ENCODE measurements at places on chromosomes 3 and 15.

DNA sequence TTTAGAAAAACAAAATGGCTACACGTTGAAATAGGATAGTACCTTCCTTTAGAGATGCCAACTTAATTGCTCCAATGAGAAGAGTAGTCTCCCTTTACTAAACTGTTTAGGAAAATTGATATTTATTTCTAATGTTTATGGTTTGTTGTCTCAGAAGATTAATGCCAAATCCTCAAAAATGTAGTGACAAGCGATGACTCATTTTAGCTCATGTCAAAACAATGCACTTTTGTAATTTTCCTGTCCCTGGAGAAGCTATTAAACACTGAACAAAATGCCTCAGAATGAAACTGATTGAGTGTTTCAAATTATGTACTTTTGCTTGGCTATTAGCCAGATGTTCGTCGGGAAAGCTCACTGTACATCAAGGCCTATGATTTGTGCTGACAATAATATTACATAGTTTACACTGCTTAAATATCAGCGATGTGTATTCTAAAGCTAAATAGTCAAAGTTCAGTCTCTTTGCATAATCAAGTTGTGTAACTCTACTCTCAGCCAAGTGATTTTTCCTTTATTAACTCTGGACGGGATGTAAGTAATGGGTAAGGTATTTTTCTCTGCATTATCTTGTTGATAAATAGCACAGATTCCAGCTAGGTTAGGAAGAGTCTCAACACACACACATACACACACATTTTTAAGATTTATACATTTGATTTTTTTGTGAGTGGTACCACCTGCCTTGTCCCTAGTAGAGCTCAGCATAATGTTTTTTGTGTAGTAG is 83.7 kb downstream of the CMSS1 start:
- DNase-seq: peak; percentile 43

DNA sequence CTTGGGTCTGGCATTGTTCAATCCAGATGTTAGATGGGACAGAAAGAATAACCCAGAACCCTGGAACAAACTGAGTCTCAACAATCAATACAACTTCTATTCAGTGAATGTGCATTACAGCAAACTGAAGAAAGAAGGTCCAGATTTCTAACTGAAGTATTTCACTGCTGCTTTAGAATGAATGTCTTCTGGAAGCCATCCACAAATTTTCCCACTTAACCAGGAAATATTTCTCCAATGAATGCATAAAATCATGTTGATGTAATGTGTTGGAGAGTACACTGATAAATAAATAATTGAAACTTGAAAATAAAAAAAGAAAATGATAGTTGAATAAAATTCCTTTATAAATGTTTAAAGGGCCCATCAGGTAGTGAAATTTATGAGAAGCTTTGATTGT is 658.6 kb downstream of the ZBBX start:
- no peak for DNase-seq

DNA sequence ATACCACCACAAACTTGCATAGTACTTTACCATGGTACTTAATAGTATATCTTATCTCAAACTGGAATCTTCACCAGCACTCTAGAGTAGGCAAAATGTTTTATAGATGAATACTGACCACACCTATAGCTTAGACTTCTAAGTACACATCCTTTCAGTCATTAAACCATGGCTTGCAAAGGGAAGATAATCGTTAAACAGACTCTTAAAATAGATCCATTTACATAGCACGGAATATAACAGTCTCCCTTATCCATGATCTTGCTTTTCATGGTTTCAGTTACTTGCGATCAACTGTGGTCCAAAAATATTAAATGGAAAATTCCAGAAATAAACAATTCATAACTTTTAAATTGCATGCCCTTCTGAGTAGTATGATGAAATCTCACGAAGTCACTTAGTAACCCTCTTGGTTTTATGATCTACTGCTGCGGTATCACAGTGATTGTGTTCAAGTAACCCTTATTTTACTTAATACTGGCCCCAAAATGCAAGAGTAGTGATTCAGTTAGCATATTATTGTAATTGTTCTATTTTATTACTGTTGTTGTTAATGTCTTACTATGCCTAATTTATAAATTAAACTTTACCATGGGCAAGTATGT is 111.4 kb downstream of the HERC1 start:
- no peak for DNase-seq

DNA sequence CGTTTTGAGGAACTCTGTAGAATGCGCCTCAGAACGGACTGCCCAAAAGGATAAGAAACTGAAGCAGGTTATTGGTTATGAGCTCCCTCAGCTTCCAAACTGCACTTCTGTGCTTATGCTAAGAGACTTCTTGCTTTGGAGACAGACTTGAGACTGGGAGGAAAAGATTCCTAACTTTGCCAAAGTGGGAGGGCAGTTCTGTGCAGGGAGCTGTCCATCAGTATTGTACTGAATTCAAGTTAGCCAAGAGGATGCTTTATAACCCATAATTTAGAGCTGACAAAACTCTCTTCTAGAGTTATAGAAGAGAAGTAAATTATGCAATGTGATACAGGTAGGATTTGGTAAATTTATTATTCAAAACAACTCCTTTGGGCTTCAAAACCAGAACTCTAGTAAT is 519.8 kb upstream of the GBE1 start:
- no peak for DNase-seq

GRCh38 chr3:170634663-170635384 is 48.9 kb upstream of the SLC7A14 start:
- DNase-seq: no peak

DNA sequence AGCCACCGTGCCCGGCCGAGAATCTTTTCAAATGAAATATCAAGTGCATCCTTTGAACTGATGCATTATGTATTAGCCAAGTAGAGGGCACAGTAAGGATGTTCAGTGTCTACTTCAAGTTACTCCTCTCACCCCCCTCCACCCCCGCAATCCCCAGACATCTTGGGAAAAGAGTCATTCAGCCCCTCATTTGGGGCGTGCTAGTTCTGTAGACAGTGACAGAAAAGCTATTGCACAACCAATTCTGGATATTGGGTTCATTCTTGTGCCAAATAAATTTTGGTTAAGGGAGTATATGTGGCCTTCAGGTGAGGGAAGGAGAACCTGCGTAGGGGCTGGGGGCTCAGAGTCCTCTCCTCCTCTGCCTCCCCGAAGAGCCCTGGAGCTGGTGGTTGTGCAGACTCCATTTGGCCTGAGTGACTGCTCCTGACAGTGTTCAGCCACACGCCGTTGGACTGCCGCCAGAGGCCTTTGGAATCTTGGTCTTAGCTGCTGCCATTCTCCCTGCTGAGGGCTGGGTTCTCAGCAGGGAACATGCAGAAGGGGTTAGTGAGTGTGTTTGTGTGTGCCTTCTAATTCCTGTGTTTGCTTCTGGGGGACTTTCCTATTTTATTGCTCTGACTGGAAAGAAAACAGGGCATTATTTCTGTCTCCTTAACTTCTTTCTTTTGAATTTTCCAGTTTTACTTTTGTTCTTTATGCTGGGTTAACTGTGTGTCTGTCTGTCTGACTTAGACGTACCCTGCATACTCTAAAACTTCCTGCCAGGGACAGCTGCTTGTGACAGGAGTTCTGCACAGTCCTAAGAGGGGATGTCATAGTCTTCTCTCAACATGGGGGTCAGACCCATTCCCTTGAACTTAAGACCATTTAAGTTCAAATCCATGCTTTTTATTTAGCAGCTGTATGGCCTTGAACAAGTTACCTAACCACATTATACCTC is 21.0 kb downstream of the RARB start:
- DNase-seq: no peak

- no peak for DNase-seq
Measured at GRCh38 chr3:191176038-191176785, 22.8 kb upstream of the OSTN start.

GRCh38 chr3:169204751-169205150 is 458.8 kb downstream of the MECOM start:
- no peak for DNase-seq

GRCh38 chr3:119681279-119681678 is 4.1 kb upstream of the COX17 start:
- no peak for DNase-seq

DNA sequence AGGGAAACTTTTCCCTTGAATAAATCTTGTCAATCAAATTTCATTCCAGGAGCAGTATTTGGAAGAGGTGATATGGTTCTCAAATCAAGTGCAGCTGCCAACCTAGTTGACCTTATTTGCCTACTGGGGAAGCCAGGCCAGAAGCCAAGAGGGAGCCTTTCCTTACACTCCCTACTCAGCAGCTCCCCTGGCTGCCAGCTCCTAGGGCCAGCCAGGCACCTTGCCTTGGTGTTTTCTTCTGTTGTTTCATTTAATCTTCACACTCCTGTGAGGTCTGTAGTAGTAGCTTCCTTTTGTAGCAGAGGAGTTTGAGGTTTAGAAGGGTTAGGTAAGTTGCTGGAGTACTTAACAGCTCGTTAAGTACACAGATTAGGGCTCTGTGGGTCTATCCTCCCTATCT is 22.6 kb downstream of the MKRN2OS start:
- DNase-seq: no peak

DNA sequence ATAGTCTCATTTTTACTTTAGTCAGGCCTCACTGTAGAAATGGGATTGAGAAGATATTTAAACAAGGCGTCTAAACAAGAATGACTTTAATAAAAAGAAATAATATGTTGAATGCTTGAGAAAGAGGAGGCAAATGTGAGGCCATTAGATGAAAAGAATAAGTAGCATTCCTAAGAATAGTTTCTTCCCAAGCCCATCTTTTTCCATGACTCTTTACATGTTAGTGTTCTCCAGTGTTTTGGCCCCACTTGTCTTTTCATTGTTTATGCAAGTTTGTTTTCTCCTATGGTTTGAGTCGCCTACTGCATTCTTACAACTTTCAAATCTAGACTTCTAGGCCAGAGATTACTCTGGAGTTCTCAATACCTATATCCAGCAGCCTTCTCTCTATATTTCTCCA is 39.0 kb downstream of the TSC22D2 start:
- DNase-seq: no peak

GRCh38 chr3:46442576-46443530 is 21.9 kb downstream of the LTF start:
- DNase-seq: peak; percentile 7

DNA sequence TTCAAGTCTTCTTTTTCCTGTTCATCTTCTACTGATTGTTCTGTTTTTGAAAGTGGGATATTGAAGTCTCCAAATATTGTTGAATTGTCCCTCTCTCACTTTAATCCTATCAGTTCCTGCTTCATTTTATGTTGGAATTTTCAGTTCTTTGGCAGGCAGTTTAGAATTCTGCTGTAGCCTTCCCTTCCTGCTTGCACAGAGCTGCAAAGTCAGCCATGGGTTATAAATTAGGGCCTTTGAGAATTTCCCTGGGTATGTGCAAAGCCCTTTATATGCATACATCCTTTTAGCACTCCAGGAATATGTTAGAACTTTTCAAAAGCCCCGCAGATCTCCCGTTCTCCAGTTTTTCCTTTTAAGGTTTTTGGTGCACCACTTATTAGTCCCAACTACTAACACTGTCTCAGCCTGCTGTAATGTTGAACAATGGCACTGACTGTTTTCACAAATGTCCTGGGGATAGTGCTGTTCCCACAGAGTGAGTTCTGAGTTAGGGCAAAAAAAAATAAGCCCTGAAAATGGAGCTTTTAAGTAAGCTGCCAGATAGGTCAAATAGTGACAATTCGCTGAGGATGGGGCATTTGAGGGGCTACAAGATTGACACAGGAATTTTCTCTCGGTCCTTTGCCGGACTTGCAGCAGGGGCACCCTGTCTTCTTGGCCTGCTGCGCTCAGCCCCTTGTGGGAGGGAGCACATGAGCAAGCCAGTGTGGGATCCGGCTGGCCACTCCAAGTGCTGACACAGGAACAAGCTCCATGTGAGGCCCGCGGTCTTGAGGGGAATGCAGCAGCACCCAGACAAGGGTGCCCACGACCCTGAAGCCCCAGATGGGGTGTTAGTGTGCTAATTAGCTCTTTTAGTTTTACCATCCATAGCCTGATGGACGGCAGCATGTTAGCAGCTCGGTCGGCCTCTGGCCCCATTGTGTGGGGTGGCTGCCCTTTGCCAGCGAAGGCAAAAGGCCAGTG is 96.0 kb downstream of the VPS8 start:
- DNase-seq: no peak

GRCh38 chr3:134037168-134037567 is 7.4 kb upstream of the SLCO2A1 start:
- no peak for DNase-seq

GRCh38 chr15:97995881-97996603 is 35.5 kb downstream of the ARRDC4 start:
- no peak for DNase-seq

GRCh38 chr3:77412021-77412438 is 372.1 kb downstream of the ROBO2 start:
- no peak for DNase-seq

DNA sequence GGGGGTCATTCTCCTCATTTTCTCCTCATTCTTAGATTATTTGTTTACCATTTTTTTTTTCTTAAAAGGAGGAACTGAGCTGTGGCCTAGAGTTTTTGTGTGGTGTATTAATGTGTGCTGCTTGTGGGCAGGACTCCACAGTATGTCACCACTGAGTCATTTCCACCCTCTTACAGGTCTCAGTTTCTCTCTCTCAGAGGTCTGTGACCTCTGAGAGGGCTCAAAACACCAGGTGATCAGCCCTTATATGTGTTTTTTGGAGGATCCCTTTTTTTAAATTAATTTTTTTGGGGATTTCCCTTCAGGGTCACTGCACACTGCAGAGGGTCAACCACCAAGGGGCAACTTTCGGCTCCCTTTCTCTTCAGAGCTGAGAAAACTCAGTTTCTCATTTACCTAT is 166.4 kb downstream of the SUCNR1 start:
- no peak for DNase-seq

DNA sequence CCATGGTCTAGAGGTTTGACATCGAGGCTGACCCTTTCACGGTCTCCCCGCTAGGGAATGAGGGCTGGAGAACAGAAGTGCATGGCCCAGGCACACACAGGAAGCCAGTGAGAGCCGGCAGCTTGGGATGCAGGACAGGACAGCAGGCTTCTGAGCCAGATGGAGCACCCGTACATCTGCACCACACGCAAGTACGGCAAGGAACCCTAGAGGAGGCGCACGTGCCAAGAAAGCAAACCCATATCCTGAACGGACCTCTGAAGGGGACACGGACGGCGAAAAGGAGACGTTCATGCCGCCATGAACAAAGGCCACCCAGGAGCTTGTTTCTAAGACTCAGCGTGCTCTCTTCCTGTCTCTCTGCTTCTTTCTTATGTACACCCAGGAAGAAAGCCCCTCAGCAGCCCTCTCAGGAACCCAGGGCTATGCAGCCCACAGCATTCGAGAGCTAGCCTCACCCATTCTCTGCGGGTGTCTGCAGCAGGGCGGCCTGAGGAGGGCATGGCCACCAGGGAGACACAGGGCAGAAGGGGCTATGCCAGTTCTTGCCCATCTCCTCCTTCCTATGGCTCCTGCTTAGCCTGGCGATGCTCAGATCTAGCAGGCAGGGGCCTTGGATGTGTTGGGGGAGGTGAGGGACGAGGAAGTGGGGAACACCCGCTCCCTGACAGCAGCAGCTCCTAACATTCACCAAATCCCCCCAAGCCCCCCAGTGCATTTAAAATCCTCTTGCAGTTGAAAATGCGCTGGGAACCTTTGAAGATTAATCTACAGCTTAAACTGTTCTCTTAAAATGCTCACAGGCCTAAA is 81.3 kb downstream of the PCSK6 start:
- DNase-seq: no peak
